NCI-H1694 treated with DMSO at 0.1 percent for 48 hours (cell line): ENCODE measurements at places on chromosomes 2 and 18.

DNA sequence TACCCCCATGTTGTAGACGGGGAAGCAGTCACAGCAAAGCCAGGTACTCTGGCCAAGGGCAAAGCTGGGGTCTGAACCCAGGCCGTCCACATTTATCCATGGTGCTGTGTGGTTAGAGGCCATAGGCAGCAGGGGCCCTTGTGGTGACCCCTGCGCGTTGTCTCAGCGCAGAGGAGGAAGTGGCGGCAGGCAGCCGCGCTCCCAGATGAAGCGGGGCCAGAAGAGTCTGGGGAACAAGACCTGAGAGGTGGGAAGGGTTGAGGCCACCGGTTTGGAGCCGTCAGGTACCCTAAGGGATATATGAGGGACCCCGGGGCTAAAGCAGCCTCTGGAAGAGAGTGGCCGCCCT is 770 bp downstream of the ZNF396 start:
- no peak for DNase-seq

DNA sequence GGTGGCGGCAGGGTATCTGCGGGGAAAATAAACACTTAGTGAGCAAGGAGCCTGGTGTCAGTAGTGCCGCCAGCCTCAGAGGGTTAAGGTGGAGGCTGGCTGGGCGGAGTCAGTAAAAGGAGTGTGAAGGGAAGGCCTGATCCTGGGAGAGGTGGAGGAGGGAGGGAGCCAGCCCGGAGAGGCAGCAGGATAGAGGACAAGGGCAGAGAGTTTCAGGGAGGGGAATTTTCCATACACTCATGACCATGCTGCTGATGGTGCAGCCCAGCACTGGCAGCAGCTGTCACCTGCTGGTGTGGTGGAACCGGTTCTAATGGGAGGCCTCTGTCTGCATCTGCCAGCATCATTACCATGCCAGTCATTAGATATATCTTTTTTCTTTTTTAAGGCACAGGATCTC is 2.0 kb upstream of the TEX44 start:
- DNase-seq = no peak

DNA sequence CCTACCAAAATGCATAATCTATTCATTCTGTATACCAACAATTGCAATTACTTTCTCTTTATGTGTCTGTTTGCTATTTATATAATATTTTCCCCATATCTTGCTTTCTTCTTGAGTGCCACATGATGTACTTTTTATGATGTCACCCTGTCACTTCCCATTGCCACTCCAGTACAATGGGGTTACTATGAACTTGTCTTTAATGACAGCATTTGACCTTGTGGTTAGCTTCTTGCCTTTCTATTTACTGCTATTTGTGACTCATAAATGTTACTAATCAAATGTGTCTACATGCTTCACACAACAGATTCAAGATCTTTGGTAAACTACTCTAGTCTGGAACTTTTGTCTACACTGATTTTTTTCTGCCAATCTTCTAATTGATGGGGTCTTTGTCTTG is 486.3 kb downstream of the NR4A2 start:
- DNase-seq = no peak

DNA sequence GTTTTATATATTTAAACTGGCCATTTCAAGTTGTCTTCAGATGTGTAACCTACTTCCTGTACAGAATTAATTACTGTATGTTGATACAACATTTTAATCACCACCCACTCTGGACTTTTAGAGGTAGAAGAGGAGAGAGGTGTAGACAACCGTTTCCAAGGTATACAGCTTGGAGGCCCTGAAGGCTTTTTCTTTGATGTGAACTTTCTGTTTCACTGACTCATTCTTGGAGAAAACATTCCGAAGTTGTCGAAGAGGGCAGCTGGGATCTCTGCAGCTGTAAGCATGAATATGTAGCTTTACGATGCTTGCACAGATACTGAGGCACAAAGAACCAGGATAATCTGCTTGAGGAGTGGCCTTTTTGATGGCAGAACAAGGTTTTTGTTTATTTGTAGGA is 137.0 kb downstream of the NCKAP5 start:
- DNase-seq = no peak

DNA sequence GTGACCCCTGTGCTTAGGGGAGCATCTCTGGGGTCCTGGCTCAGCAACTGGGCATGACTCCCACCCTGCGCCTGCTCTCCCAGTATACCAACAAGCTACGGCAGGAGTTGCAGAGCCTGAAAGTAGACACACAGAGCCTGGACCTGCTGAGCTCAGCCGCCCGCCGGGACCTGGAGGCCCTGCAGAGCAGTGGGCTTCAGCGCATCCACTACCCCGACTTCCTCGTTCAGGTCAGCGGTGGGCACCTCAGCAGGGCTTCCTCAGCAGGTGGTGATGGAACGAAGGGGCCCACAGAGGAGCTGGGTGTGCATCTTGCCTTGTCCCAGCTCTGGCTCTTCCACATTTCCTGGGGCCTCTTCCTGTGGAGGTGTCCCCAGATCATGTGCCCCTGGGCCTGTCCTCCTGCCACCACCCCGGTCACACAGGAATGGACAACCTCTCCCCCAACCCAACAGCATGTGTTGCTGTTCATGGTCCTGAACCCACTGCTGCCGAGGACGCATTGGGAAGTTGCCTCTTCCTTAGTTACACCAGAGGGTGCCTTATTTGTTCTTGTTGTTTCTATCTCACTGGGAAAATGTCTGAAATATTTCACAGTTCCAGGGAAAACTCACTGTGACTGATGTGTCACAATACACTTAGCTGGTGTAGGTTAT is 10.8 kb downstream of the PROM2 start:
- DNase-seq = no peak

GRCh38 chr2:105422801-105423200 is 23.9 kb upstream of the FHL2 start:
- no peak for DNase-seq

DNA sequence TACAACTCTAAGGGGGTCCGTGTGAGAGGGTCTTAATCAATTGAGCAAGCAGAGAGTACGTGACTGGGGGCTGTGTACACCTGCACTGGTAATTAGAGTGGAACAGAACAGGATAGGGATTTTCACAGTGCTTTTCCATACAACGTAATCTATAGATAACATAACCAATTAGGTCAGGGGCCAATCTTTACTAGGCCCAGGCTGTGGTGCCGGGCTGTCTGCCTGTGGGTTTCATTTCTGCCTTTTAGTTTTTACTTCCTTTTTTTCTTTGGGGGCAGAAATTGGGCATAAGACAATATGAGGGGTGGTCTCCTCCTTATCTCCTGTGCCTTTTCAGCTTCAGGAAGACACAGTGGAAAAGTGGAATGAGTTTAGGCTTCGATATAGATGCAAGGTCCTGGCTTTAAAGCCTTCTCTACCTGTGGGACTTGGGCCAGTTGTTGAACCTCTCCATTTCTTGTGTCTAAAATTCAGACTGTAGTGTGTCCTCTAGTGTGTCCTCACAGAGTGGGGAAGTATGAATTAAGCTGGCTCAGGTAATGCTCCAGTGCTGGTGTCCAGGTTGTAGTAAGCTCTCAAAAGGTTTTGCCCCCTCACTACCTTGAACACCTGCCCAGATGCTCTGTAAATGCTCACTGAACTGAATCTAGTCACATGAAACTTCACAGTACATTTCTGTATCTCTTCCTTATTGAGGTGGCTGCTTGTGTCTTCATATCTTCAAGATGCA is 422.8 kb downstream of the SETBP1 start:
- DNase-seq = no peak

- no peak for DNase-seq
Measured at GRCh38 chr2:170679607-170680079, 35.5 kb upstream of the SP5 start.

DNA sequence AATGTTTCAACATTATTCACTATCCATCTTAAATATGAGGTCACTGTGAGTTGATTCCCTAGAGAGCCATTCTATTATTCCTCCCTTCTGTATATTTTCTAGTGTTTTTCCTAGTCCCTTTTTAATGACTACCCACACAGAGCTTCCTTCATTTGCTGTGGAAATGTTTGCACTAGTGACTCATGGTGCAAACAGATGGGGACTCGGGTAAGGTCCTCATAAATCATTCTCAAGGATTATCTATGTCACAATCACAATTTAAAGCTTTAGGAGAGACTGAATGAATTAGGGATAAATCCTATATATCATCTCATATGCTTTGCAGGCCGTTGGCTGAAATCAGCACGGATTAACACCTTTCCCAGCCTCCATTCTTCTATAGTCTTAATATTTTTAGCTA is 159.6 kb downstream of the DCC start:
- peak; percentile 77 for DNase-seq

DNA sequence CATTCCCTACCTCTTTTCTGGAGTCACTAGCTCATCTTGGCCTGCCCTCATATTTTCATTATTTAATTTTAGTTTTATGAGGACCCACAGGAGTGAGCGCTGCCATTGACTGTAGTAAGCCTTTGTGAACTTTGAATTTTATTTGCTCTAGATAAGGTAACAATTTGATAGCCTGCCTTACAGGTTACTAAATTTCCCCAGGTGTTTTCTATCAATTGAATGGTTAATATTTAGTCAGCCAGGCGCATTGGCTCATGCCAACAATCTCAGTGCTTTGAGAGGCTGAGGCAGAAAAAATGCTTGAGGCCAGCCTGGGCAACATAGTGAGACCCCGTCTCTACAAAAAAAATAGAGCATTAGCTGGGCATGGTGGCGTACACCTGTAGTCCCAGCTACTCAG is 50.2 kb downstream of the DAW1 start:
- DNase-seq = no peak

DNA sequence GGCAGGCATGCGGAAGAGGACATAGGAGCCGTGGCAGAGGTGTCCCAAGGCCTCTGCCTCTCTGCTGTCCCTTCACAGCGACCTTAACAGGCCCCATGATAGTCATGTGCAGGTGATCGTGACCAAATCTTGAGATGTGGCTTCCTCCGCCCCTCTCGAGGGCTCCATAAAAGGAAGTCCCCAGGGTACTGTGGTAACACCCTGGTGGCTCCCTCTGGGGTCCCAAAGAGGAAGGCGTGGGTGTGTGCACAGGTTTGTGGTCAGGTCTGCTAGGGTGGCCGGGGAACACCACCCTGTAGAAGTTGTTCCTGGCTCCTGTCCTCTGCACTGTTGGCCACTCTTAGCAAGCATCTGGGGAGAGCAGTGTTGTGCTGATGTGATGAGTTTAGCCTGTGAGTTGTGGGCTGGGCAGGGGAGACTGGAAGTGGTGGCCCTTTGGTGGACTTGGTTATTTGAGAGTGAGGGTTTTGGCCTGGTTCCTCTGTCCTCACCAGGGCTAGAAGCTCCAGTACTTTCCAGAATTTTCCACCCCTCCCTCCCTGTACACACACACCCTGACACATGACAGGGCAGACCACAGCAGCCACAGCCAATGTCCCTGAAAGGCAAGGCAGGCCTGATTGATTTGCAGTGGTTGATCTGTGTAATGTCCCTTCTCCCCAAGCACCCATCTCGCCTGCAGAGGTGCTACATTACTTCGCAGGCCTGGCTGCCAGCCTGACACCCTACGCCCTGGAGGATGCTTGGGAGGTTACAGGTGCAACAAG is 68.9 kb upstream of the BOD1L2 start:
- no peak for DNase-seq

GRCh38 chr18:23012249-23012648 is 79.1 kb downstream of the RBBP8 start:
- no peak for DNase-seq

DNA sequence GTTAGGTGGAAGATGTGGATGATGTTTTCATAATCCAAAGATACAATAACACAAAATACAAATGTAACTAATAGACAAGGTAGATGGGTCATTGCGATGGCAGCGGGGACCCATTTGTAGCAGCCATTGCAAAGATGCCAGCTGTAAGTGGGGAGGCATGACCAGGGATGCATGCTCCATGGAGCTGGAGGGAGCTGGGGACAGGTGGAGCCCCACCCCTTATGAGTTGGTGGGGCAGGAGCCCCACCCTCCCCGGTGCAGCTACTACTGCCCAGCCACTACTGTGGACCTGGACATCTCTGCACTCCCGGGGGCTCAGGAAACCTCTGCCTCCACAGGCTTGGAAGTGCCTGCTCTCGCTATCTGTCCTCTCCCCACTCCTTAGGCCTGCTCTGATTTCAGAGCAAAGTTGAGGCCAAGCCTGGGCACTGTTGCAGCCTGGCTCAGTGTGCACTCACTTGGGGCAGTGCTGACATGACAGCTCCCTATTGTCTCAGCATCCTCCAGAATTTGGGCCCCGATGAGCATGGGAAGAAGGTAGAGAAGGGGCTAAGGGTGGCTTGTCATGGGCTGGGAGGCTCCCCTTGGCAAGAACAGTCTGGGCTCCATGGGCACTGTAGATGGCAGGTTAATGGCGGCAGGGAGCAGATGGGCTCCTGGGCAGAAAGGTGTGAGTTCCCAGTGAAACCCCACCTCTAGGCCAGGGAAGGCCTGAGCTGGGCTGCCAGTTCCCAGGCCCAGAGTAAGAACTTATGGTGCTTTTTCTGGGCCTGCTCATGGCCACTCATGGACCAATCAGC is 81.1 kb downstream of the ZNF804A start:
- no peak for DNase-seq

DNA sequence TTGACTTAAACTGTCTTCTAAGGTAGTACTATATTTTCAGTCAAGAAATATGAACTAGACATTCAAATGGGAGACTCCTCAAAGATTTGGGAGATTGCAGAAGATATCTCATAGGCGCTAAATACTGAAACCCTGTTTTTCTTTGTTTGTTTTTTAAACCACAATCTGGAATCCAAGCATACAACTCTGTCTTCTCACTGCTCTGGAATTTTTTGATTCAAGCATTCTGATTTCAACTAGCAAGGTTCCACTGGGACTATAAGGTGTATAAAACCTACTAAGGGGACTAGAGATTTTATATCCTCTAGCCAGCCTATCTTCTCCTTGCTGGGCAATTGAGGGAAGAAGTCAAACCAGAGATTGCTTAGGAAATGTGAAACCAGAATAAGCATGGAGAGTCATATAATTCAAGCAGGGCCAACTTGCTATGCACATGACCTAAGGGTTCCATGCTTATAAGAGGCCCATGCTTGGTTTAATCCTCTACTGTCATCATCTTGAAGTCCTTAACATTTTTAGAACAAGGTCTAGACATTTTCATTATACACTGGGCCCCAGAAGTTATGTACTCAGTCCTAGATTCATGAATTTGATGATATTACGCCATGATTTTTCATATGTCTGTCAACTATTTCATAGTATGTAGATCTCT is 405.5 kb downstream of the PARD3B start:
- no peak for DNase-seq

GRCh38 chr2:209681201-209681735 is 90.4 kb upstream of the UNC80 start:
- no peak for DNase-seq
